ENCODE measurements at places on chromosomes 4 and X. TPM values are rescaled to one million over a fixed set of nuclear protein-coding genes. Genes with fewer than 3 reads are reported as not detected.

DNA sequence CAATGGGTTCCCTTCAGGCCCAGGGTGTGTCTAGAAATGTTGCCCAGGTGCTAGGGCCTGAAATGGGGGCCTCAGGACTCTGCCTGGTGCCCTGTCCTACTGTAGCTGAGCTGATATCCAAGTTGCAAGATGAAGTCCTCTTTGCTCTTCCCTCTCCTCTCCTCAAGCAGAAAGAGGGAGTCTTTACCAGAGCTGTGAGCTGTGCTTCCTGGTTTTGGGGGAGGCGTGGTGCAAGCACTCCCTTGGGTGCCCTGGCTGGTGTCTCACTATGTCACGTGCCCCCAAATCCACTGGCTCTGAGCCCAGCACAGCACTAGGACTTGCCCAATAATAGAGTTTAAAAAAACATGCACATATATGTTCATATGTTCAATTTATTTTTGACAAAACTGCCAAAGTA is 29.3 kb upstream of the CT47A1 start:
- no peak for DNase-seq

DNA sequence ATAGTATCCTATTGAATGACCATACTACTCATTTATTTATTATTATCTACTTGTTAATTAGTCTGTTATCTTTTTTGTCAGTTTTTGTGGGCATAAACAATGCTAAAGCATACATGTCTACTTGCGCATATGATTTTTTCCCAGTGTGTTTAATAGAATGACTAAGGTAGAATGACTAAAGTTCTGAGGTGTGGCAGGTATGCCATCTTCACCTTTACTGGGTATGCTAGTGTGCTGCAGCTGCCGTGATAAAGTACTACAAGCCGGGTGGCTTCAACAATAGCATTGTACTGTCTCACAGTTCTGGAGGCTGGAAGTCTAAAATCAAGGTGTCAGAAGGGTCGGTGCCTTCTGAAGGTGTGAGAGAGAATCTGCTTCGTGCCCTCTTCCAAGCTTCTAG is 19.2 kb downstream of the CD38 start:
- DNase-seq, result no peak

DNA sequence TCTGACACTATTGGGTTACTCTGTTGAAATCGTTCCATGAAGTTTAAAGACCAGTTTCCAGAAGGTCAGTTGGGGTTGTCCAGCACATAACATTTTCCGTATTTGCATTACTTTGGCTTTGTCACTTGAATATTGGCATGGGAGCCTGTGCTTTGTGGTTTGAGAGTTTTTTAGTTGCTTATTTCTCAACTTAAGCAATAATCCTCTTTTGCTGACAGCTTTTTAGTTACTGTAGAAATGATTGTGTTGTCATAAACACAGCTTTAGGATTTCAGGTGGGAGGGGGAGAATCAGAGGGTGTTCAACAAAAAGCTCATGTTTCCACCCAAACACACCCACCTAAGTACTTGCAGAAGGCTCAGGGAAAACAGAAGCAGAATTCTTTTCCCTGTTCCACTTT is 210.7 kb upstream of the TLL1 start:
- no peak for DNase-seq

DNA sequence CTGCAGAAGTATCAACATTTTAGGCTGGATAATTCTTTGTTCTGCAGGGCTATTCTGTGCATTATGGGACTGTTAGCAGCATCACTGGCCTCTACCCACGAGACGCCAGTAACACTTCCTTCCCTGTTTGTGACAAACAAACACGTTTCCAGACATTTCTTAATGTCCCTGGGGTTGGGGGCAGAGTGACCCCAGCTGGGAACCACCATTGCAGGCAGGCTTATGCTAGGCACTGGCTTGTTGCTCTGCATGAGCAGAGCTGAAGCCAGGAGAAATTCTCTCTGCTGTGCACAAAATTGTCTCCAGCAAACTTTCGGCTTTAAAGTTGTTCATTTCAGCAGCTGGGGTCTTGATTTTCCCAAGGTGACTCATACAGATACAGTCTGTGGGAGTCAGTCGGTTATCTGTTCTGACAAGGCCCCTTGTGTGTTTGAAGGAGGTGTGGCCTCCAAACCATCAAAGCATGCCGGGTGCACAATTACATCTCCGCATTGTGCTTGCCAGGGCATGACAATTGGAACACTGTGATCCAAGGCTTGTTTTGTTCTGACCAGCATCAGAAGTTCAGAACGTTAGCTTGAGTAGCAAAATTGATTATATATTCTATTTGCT is 156.4 kb upstream of the BOD1L1 start:
- DNase-seq, result no peak

Gene EVC
- 71.3 TPM for total RNA-seq

Gene HTN3
- not detected for total RNA-seq

All from sciatic nerve (tissue), 2 donors.